ENCODE measurements at places on chromosomes 4 and X.
A peak's percentile ranks its signal among the peaks of the same experiment; 100 is the strongest.

DNA sequence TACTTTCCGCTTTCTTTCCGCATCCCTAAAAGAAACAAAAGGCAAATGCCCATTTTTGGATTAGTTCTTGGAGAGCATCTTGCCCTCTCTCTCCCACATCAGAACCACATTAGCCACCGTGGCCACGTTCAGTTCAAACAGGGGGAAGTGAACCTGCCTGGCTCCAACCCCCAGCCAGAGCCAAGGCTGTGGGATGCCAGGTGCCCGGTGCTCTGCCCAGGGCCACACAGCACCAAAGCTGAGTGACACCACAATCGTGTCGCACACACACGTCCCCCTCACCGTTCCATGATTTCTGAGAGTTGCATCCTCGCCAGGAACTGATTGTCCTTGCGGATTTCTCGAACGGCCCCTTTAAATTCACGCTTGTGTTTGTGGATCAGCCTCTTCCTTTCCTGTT lies 24.3 kb downstream of the NOP14 start:
- no peak for DNase-seq

- no peak for DNase-seq
These were observed 383.9 kb downstream of the RPA4 start for GRCh38 chrX:97267396-97268181.

DNA sequence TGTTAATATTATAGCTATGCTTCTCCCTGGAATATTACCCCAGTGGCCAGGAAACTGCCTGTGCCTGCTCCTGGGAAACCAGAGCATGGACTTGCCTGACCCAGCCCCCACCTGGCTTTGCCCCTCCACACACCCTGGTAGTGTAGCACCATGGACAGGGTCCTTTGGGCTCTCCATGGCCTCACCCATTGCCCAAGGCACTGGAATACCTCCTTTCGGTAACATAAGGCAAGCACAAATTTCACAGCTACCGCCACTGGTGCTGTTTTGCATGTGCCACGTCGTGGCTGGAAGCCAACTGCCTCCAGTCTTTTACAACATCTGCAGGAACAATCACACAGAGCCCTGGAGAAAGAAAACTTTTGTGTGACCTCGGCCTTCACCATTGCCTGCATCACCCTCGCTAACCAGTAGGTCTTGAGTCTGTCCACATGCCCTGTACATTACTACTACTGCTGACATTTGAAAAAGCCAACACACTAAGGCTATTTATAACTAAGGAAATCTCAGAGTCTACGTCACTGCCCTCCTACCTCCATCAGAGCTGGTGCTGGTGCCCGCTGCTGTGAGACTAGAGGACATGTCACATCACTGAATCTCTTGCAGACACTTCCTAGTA lies 47.7 kb downstream of the HPGD start:
- peak; percentile 15 for DNase-seq

GRCh38 chrX:115259238-115259875 lies 25.5 kb upstream of the LRCH2 start:
- DNase-seq, result peak; percentile 99

DNA sequence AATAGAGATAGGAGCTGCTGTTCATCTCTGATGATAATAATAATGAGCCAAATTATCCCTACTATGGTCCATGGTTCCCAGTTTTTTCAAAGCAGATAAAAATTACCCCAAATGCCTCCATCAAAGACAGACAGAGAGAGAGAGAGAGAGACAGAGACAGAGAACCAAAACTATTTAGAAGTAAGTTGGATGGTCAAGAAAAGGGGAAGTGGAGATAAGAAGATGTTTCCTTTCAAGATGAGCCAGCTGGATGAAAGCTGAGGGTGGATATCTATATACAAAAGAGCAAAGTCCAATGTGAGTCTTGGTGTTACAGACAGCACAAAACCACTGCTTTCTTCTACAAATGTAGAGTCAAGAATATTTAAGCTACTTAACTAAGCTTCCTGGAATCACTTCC lies 173.9 kb downstream of the GRIA3 start:
- DNase-seq, result no peak

- DNase-seq, result no peak
These were observed 18.4 kb downstream of the DKK2 start for GRCh38 chr4:107017443-107018343.

DNA sequence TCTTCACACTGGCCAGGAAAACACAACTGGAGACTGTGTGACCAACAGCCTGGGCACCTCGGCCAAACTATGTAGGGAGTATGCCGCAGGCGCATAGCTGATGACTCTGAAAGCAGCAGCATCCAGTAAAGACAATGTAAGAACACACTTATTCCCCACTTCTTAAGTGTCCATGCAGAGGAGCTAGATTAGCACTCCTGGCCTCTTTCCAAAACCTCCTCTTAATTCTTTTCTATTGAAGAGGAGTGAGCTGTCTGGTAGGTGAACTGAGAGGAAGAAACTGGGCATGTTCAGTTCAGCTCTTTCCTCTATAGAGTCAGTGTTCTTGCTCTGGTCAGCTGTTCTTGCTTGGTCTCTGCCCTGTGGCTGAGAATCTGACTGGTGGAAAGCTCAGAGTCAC lies 21.1 kb downstream of the NMU start:
- DNase-seq, result no peak

DNA sequence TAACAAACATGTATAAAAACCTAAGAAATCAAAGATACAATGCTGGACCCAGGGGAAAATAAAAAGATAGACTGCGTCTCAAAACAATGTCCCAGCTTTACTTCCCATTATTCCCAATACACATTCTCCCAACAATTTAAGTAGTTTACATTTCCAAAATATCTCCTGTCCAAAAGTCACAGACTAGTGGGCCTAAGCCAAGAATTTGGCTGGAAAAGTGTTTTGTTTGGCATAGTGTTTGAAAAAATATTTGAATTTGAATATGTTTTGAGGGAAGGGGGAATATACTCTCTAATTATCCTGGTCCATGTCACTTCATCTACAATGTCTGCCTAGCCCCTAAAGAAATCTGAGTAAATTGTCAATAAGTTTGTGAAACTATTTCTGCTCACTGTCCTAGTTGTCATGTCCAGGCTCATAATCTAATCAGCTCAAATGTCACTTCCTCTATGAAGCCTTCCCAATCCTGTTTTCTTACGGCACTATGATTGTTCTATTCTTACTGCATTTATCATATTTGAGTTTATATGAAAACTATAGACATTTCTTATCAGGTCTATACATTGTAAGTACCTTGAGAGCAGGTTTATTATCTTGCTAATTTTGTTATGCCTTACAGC lies 74.4 kb downstream of the SEC24D start:
- no peak for DNase-seq

GRCh38 chr4:111722213-111722720 lies 423.0 kb upstream of the FAM241A start:
- DNase-seq, result no peak

DNA sequence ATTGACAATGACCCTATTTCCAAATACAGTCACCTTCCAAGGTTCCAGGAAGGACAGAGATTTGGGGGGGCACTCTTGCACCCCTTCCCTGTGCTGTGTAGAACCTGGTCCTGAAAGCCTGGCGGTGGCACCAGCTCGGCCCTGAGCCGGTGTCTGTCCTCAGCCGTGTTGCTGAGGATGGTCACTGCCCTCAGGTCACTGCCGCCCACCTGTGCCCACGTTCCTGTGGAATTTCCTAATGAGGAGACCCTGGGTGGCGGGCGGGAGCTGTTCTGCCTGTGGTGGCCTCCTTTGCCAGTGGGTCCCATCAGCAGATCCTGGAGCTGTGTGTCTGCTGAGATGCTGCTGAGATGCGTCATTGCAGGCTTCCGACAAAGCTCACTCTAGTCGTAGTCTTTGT lies 32.9 kb downstream of the NELFA start:
- no peak for DNase-seq

GRCh38 chrX:64150775-64151174 lies 54.7 kb downstream of the AMER1 start:
- DNase-seq, result no peak

GRCh38 chr4:8115916-8116315 lies 42.7 kb downstream of the ABLIM2 start:
- DNase-seq, result no peak

- no peak for DNase-seq
These were observed 238.1 kb upstream of the PPP1R2C start for GRCh38 chrX:43016021-43016420.

DNA sequence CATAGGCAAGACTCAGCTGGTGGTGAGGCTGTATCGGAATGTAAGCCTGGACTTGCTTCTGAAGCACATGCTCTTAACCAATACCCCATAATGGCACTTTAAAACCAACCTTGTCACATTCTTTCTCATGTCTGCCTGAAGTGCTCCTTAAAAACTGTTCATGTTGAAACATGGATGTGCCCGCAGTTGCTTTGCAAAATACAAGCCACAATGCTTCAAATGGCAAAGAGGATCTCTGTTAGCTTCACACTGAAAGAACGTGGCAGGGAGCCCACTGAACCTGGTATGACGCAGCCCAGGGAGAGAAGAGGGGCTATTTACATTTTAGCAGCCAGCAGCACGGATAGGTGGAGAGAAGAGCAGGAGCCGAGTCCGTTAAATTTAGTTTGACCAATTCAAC lies 29.3 kb downstream of the SOD3 start:
- DNase-seq, result no peak

DNA sequence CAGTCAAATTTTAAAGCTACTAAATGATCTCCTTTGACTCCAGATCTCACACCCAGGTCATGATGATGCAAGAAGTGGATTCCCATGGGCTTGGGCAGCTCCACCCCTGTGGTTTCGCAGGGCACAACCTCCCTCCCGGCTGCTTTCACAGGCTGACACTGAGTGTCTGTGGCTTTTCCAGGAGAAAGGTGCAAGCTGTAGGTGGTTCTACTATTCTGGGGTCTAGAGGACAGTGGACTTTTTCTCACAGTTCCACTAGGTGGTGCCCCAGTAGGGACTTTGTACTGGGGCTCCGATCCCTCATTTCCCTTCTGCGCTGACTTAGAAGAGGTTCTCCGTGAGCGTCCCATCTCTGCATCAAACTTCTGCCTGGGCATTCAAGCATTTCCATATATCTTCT lies 845.2 kb downstream of the PCDH18 start:
- no peak for DNase-seq

DNA sequence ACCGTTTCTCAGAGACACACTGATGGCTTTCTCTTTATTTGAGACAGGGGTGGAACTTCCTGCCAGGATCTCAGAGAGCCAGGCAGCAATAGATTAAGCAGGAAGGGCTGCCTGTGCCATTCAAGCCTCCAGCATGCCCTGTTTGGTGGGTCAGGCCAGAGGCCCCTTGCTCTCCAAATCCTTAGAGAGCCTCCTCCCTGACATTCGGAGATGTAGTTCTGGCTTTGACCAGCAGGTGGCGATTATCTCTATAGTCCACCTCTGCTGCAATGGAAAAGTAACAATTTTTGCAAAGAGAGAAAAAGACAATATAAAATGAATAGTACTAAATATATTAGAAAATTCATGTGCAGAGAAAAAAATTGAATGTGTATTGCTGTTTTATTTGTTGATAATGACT lies 93.9 kb downstream of the NXF2B start:
- DNase-seq, result peak; percentile 86

GRCh38 chr4:136121426-136121825 lies 1410.9 kb downstream of the PCDH18 start:
- DNase-seq, result no peak

- no peak for DNase-seq
These were observed 67.3 kb downstream of the SHISA3 start for GRCh38 chr4:42464550-42465094.

GRCh38 chr4:172776203-172776861 lies 392.3 kb upstream of the GALNT7 start:
- no peak for DNase-seq

DNA sequence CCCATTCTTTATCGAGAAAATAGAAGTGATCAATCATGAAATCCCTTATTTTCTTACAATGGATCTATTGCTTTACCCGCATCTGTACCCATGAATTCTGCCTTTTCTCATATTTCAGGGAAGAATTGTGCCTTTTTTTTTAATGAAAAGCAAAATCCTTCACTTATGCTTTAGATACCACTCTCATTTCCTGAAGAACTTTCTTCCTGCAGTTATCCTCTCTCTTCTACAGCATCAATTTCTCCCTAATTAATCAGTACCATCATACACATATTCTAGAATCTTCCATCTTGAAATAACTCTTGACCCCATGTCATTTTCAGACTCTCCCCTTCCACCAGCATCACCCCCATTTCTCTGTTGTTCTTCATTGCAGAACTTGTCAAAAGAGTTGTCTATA lies 26.6 kb downstream of the ARL9 start:
- DNase-seq, result no peak

DNA sequence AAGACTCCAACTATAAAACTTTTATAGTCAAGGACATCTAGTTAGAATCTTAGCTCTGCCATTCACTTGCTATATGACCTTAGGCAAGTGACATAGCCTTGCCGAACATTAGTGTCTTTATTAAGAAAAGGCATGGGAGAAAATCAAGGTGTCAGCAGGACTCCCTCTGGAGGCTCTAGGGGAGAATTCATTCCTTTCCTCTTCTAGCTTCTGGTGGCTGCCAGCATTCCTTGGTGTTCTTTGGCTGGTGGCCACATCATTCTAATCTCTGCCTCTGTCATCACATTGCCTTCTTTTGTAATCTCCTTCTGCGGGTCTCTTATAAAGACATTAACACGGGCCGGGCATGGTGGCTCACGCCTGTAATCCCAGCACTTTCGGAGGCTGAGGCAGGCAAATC lies 99.8 kb downstream of the PPP1R2C start:
- DNase-seq, result peak; percentile 40

DNA sequence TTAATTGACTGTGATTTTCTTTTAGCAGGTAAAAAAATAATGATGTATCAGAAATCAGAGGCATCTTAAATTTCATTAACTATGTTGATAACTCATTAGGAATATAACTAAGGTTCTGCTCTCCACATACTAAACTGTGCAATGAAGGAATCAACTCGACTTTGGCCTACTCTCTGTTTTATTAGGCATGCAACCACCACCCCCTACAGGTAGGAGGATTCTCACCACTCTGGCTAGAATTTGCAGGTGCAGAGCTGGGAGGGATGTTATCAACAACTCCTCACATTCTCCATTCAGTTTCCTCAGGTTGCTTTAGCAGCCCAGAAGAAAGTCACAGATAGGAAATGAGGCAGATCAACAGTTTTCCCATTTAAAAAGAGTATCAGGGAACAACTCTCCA lies 160.1 kb downstream of the COX18 start:
- no peak for DNase-seq

DNA sequence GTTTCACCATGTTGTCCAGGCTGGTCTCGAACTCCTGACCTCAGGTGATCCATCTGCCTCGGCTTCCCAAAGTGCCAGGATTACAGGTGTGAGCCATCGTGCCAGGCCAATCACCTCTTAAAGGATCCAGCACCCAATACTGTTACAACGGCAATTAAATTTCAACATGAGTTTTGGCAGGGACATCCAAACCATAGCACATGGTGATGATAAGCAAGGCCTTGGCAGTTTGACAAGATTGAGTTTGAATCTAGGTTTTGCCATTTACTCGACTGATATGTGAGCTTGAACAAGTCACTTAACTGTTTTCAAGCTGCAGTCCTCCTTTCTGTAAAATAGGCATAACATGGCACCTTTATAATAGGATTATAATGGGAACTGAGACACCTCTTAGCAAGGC lies 84.1 kb downstream of the GPR82 start:
- DNase-seq, result no peak

- no peak for DNase-seq
These were observed 31.5 kb downstream of the HS3ST1 start for GRCh38 chr4:11397146-11397545.

Data from HAP-1 (cell line).